ENCODE measurements at places on chromosomes 16 and 17. TPM values are rescaled to one million over a fixed set of nuclear protein-coding genes. Genes with fewer than 3 reads are reported as not detected.
A peak's percentile ranks its signal among the peaks of the same experiment; 100 is the strongest.

The HAS3 gene
- total RNA-seq = 3.3 TPM

The TBC1D3K gene
- total RNA-seq = not detected

The ZNF205 gene
- total RNA-seq = 18.8 TPM

The KRTAP4-5 gene
- not detected for total RNA-seq

- peak; percentile 78 for ATAC-seq
Measured at GRCh38 chr16:68064791-68065365, 20.3 kb upstream of the NFATC3 start.

GRCh38 chr17:68033636-68034451 lies 1.7 kb upstream of the KPNA2 start:
- no peak for ATAC-seq

DNA sequence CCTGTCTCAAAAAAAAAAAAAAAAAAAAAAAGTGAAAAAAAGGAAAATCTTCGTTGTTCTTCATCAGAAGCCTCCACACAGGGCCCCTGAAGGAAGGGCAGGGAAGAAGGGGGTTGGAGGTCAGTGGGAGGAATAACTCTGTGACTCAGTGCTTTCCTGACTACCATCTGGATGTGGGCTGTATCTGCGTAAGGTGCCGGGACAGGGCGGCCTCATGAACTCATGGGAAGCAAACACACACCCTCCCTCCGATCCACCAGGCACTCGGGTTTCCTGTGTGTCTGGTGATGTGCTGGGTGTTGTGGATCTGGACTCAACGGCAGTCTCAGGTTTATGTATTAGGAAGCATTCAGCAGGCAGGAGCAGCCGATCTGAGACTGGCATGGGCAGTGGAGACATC lies 691.6 kb downstream of the WWOX start:
- ATAC-seq = no peak

- no peak for ATAC-seq
Measured at GRCh38 chr16:11472851-11473250, 113.9 kb downstream of the LITAF start.

DNA sequence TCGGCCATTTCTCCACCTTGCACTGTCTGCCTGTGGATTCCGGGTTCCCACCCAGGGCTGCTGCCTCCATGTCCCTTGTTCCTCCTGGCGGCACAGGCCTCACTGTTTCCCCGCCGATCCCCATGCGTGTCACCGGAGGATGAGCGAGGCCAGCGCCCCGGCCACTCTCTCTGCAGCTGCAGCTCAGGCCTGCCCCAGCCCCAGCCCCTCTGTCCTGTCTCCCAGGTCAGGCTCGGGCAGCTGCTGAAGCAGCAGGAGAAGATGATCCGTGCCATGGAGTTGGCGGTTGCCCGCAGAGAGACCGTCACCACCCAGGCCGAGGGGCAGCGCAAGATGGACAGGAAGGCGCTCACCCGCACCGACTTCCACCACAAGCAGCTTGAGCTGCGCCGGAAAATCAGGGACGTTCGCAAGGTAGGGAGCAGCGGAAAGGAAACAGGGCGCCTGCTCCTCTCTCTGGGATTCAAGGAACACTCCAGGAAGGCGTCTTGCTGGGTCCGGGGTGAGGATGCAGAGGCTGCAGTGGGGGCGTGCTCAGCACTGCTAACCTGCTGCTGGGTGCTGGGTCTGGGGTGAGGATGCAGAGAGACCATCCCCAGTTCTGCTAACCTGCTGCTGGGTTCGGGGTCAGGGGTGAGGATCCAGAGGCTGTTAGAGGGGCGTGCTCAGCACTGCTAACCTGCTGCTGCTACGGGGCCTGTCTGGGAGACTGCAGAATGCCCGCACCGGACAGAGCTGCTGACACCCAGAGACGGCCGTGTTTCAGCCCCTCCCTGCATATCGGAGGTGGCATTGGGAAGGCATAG lies 6.1 kb upstream of the GAA start:
- ATAC-seq = no peak

DNA sequence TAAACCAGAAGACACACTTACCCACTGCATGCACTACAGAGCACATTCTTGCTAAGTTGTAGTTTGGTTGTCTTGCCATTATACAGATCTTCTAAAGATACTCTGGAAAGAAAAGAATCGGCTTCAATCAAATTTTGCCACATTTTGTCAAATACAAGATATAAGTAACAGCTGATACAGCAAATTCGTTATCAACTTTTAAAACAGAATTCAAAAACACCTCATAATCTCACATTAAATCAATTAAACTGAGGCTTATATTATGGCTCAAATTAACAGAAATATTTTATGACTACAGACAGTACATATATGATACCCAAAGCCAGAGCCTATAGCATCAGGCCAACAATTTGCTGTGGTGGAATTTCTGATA lies 5.4 kb downstream of the DNAJA2 start:
- no peak for ATAC-seq

DNA sequence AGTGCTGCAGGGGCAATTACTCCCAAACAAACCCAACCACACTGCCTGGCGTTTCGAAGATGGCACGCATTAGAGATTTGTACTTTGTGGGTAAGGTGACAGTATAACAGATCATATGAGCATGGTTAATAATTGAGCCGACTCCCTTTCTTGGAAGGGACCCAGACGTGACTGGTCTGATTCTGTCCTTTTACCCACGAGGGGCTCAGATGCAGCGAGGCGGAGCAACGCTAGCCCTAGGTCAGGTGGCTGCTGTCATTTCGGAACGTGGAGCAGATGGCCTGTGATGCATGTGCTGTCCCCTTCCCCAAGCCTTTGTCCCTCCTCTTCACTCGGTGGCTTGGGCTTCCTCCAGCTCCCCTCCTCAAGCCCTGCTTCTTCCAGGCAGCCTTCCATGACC lies 84.2 kb downstream of the SNX29 start:
- no peak for ATAC-seq

- no peak for ATAC-seq
Measured at GRCh38 chr17:1965556-1966273, 59.4 kb downstream of the RTN4RL1 start.

Data from gastroesophageal sphincter (tissue), 4 donors.